ENCODE measurements at places on chromosomes 7 and 10. TPM values are rescaled to one million over a fixed set of nuclear protein-coding genes. Genes with fewer than 3 reads are reported as not detected.

The TRPV6 gene
- 12.3 TPM for polyA plus RNA-seq

The CHRM2 gene
- 4.2 TPM for polyA plus RNA-seq

The MSMB gene
- not detected for polyA plus RNA-seq

The CARD11 gene
- polyA plus RNA-seq = 1.1 TPM

The LEP gene
- 0.53 TPM for polyA plus RNA-seq

The ANKRD26 gene
- polyA plus RNA-seq = 23.1 TPM

The MUC3A gene
- 1.2 TPM for polyA plus RNA-seq

The CALHM1 gene
- polyA plus RNA-seq = 0.05 TPM

The SMKR1 gene
- polyA plus RNA-seq = 3.9 TPM

The DNA2 gene
- polyA plus RNA-seq = 21.8 TPM

The STAG3 gene
- polyA plus RNA-seq = 30.7 TPM

The CDNF gene
- 3.6 TPM for polyA plus RNA-seq

The VWC2 gene
- polyA plus RNA-seq = 1.1 TPM

The WNT16 gene
- polyA plus RNA-seq = 0.07 TPM

GRCh38 chr10:129169115-129169514 is 297.9 kb upstream of the MGMT start:
- DNase-seq = no peak

- DNase-seq = no peak
These were observed 132.8 kb downstream of the ELFN1 start for GRCh38 chr7:1802899-1803298.

- no peak for DNase-seq
These were observed 34.5 kb upstream of the LYZL1 start for GRCh38 chr10:29254123-29255046.

- no peak for DNase-seq
These were observed 375.3 kb downstream of the DPP6 start for GRCh38 chr7:154427533-154427932.

DNA sequence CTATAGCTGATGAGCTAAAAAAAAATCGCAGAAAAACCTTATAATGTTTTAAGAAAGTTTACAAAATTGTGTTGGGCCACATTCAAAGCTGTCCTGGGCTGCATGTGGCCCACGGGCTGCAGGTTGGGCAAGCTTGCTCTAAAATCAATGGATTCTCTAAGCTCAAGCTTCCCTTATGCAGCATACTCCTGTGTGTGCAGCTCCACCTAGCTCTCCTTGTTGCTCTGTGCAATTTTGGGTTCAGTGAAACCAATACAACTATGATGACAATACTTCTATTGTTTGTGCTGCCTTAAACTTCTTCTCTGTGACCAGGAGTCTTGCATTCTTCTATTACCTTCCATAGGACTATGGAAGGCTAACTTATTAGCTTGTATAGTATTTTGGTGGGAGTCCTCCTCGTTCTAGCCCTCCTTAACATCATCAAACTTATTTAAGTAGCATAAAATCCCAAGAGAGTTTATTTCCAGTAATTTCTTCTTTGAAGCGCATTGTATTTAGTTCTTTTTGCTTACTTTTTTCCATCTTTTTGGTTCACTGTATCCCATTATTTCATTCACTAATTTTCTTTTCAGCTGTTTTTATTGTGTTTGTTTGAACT is 170.9 kb upstream of the SMIM30 start:
- DNase-seq = no peak

GRCh38 chr10:43264965-43265798 is 1.7 kb downstream of the RASGEF1A start:
- no peak for DNase-seq

- no peak for DNase-seq
These were observed 29.4 kb upstream of the MBL2 start for GRCh38 chr10:52801947-52802346.

DNA sequence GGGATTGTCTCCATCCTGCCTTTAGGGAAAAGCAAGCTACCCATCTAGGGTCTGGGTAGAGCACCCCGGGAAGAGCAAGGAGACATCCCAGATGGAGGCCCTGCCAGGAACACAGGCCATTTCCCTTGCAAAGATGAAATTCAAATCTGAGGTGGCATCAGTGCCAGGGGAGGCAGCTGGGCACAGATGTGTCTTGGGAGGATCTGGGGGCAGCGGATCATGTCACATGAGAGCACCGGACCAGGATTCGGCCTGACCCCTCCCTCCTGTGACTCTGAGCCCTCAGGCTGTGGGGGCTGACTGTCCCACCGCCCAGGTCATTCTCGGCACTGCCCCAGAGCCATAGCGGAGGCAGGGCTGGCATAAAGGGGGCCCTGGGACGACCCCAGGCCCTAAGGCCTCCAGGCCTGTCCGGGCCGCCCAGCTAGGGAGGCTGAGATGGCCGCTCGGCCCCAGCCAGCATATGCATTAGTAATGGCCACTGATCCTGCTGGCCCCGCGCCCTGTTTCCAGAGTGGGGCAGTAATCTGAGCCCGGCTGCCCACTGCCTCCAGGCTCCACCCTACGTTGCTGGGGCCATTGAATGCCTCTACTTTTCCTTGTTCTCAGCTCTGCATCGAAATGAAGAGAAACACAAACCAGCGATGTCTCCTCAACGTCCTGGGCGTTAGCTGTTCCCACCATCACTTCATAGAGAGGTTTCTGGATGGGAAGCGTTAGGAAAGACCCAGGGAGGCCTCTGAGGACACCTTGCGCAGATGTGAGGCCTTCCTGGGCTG is 148.5 kb downstream of the UBE2H start:
- DNase-seq = no peak

DNA sequence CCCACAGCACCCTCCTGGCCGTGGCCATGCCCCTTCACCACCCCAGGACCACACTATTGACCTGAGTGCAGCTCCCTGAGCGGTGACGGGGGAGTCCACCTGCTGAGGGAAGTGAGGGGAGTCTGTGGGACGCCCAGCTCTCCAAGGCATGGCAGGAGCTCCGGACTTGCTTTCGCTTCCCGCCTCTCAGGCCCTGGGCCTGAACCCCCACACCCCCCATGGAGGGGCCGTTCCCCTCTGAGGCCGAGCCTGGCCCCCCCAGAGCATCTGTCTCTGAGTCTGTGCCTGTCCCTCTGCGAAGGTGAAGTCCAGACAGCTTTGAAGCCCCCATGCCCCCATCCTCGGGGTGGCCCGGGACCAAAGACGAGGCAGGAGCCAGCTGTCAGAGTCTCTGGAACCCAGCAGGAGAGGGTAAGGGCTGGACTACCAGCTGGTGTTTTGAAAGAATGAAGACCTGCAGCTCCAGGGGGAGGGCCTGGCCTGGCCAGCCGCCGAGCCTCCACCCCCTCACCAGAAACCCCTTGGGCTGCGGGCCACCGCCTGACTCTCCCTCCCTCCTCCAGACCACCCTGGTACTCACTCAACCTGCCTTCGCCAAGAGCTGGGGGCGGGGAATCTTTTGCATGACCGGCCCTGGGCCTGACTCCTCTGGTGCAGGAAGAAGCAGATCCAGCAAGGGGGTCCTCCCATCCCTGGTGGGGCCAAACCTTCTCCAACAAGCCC is 114.0 kb downstream of the PDGFA start:
- DNase-seq = peak; percentile 48

DNA sequence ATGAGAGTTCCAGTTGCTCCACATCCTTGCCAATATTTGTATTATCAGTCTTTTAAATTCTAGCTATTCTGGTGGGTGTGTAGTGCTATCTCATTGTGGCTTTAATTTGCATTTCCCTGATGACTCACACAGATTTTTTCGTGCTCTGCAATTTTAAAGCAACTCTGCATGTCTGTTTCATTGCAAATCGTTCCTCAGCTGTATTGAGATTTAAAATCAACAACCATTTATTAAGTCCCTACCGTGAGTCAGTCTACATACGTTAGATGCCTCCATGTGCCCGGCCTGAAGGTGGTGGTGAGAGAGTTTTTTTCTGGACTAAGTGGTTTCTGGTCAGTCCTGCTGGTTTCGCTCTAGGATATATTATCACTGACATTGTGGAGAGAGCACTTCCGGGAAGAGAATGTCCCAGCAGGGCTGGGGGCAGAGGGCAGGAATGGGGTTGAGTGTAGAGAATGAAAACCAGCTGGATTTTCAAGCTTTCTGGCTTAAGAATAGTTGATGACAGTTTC is 8.4 kb upstream of the HYCC1 start:
- peak; percentile 43 for DNase-seq

GRCh38 chr10:128803790-128804189 is 663.3 kb upstream of the MGMT start:
- DNase-seq = no peak

- no peak for DNase-seq
These were observed 18.7 kb downstream of the KCNK18 start for GRCh38 chr10:117216028-117216427.

GRCh38 chr10:92164036-92164696 is 126.7 kb downstream of the CPEB3 start:
- DNase-seq = no peak

DNA sequence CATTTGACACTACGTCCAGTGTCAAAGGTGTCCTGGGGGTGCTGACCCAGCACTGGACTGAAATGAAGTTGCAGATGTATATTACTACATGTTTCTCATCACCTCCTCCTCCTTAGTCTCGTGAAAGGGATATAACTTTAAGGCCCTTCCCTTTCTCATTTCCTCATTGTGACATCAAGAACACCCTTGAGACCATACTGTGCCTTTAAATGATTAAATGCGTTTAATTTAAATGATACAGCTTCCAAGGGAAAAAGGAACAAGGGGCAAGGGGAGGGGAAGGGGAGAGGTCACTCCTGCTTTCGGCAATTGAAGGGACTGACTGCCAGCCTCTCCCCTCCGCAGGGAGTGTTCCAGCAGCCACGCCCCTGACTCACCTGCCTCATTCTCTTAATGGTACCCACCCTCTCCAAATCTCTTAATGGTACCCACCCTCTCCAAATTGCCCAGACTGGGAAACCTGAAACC is 80.5 kb upstream of the KMT2E start:
- DNase-seq = no peak

DNA sequence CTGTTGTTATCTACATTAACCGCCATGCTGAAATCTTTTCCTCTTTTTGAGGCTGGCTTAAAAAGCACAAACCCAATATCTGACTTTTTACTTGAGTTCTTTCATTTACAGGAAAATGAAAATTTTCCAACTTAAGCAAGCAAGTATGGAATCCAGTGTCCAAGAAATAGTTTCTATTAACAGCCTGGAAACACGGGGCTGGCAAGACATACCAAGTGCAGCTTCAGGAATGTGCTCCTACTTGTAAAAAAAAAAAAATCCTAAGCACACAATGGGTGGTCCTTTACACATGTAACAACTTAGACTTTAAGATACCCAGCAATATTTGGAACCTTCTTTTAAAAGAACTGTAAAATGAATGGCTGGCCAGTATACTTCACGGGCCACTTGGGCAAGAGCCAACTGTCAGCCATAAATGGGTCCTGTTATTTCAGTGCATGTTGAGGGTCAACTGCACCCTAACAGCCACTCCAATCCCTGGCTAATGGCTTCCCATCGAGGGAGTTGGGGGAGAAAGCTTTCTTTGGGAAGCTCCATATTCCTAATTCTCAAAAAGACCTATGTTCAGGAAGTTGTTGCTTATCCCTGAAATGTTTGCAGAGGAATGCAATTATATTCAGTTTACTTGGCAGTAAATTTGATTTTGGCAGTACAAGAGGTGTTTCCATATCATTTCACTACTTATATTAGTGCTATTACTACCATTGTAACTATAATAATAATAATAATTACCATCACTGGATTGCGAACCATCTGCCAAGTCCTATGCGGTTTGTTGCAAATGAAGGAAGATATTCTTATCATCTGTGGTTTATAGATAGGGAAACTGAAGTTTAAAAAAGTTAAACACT is 236.4 kb upstream of the TMEM72 start:
- DNase-seq = no peak

DNA sequence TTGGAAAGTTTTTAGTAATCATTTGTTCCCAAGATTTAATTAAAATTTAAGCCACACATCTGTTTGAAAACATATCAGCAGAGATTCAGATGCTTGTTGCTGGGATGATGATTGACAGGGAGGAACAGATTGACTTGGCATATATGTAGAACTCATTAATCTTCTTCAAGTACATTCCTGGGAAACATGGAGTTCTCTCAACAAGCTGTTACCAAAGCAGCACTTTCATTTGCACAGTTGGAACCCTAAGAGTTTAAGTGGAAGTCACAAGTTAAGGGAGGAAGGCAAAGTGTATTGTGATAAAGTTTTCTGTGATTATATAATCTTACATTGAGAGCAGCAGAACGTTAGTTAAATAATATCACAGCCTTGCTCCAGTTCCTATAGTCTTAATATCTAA is 485.4 kb upstream of the CELF2 start:
- no peak for DNase-seq

GRCh38 chr7:42024537-42024936 is 212.5 kb downstream of the GLI3 start:
- no peak for DNase-seq

- no peak for DNase-seq
These were observed 204.3 kb downstream of the TWIST1 start for GRCh38 chr7:18913106-18913505.
